ENCODE measurements at places on chromosomes 7 and 10.

GRCh38 chr10:131140606-131141005, 170.9 kb downstream of the TCERG1L start:
- DNase-seq, result no peak

- DNase-seq, result no peak
Measured at GRCh38 chr7:44265728-44266127, 59.7 kb downstream of the CAMK2B start.

DNA sequence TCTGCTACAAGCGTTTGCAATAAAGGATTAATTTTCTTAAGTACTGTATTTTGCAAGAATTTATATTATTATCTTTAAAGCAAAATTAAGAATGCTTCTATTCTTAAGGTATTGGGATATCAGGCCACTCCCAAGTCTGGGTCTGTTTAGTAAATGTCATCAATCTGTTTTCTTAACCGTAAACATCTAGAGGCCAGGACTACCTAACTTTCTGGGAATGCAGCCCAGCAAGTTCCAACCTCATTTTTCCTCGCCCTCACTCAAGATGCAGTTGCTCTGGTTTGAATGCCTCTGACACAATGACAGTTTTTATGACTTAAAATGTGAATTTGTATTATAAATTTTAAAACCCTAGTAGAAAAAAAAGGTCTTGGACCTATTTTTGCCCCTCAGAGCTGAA, 143.5 kb downstream of the INHBA start:
- DNase-seq, result no peak

DNA sequence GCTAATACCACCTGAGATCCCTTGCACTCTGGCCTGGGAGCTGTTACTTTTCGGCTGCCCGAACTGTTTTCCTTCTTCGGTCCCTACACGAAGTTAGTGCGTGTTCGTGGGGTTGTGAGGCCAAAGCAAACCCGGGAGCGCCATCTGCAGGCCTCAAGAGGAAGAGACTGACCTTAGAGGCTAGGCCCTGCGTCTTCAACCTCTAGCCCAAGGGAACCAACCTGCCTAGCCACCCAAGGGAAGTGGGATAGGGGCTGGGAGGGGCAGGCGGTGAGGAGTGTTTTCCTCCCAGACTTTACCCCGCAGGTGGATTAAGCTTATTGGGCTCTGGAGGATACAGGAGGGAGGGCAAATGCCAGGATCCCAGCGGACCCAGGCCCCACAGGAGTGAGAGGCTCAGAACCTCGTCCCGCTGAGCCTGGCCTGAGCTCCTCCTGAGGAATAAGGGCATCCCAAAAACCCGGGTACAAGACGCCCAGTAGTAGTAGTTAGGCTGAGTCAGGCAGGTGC, 1.7 kb upstream of the PAX2 start:
- no peak for DNase-seq

DNA sequence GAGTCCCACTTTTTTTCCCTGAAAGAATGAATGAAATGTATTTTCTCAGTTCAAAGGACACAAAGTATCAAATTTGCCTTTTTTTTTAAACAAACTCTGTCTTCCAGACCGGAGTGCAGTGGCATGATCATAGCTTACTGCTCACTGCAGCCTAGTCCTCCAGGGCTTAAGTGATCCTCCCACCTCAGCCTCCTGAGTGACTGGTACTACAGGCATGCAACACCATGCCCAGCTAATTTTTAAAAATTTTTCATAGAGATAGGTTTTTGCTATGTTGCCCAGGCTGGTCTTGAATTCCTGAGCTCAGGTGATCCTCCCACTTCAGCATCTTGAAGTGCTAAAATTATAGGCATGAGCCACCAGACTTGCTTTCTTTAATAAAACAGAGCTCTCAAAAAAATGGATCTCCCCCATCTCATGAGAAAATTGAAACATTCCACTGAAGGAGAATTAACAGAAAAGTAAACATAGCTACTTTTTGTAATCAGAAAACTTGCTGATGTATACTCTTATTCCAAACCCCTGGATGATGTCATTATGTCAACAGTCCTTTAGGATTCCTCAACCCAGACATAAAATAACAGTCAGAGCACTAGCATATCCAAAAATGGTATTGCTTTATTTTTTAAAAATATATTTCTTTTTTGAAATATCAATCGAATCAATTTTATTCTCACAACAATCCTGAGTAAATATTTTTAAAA, 12.3 kb upstream of the TRDMT1 start:
- DNase-seq, result no peak

GRCh38 chr10:75402486-75403143, 1.1 kb upstream of the ZNF503 start:
- DNase-seq, result no peak

- peak; percentile 52 for DNase-seq
Measured at GRCh38 chr10:102595293-102595692, 49.0 kb upstream of the TRIM8 start.

DNA sequence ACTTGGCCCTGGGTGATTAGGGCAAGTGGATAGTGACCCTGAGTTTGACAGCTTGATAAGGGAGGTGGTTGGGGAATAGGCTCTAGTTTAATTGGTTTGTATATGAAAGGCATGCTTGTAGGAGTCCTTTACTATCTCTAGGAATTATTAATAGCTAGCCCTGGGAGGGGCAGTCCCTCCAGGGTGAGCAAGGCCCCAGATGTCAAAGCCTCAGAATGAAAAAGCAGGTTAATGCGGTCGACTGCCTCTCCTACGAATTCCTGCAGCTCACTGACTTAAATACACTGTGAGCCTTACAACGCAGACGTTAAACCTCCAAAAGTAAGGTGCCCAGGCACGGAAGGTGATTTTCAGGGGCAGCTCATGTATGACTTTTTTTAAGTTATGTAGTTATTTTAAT, 5.2 kb upstream of the BTBD16 start:
- DNase-seq, result no peak

DNA sequence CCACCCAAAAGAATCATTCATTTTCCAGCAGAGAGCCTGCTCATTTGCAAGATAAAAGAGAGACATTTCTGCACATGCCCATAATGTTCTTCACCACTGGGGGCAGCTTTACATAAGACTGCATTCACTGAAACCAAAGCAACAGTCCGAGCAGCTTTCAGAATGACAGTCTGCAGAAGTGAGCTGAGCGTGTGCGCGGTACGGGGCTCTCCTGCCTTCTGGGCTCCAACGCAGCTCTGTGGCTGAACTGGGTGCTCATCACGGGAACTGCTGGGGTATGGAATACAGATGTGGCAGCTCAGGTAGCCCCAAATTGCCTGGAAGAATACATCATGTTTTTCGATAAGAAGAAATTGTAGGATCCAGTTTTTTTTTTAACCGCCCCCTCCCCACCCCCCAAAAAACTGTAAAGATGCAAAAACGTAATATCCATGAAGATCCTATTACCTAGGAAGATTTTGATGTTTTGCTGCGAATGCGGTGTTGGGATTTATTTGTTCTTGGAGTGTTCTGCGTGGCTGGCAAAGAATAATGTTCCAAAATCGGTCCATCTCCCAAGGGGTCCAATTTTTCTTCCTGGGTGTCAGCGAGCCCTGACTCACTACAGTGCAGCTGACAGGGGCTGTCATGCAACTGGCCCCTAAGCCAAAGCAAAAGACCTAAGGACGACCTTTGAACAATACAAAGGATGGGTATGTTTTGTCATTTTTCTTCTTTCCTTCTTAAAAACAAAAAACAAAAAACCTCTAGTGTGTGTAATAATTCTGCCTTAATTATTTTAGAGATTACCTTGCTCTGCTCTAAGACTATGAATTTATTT, at the start of gene LRRTM3:
Gene LRRTM3, plus strand, starts transcription at position 141 of the 820 bp plus-strand sequence.
- peak; percentile 80 for DNase-seq

DNA sequence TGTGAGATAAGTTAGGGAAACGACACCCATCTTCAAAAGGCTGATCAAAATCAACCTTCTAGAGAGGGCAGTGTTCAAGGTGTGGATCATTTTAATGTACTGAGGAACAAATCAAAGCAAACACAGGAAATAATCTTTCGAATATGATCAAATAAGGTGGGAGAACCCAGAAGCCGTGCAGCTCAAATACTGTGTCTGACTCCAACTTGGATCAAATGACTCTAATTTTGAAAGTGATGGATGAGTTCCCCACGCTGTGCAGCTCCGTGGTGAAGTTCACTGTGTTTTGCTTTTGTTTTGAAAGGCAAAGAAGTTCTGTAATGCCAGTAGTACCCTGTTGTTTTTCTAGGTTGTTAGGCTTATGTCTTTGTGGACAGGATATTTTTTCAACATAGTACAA, 250.9 kb downstream of the SFMBT2 start:
- no peak for DNase-seq

DNA sequence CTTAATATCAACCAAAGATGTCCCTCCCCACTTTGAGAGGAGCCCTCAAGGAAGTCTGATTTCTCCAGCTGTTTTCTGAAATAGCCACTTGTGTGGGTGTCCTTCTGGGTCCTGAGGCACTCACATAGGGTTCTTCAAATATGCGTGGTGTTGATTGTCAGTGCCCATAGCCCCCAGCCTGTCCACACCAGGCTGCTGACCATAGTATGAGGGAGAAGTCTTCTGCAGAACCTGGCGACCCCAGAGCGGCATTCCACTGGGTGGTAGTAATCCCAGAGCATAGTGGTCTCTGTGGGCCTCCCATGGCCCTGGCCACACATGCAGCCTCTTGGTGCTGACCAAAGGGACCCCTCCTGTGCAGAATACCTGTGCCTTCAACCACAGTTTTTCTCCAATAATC, 82.7 kb upstream of the MACROH2A2 start:
- DNase-seq, result no peak

- DNase-seq, result no peak
Measured at GRCh38 chr7:9149499-9150082, 716.2 kb downstream of the NXPH1 start.

- no peak for DNase-seq
Measured at GRCh38 chr7:158312789-158313188, 274.8 kb downstream of the PTPRN2 start.
